ENCODE measurements at places on chromosomes 12 and 14.

DNA sequence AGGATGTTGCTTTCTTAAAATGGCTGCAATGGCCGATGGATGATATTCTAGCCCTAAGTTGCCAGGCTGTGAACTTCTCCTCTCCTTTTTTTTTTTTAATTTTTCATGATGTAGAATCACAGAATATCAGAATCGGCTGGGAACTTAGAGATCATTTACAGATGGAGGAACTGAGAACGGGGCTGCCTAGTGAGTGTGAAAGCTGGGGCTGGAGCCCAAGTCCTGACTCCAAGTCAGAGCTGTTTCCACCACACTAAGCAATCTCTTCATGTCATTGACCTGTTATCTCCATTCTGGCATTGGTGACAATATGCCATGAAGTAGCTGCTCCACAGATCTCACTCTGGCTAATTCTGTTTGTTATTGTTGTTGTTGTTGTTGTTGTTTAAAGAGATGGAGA lies 121.7 kb downstream of the SLC38A1 start:
- DNase-seq = no peak

DNA sequence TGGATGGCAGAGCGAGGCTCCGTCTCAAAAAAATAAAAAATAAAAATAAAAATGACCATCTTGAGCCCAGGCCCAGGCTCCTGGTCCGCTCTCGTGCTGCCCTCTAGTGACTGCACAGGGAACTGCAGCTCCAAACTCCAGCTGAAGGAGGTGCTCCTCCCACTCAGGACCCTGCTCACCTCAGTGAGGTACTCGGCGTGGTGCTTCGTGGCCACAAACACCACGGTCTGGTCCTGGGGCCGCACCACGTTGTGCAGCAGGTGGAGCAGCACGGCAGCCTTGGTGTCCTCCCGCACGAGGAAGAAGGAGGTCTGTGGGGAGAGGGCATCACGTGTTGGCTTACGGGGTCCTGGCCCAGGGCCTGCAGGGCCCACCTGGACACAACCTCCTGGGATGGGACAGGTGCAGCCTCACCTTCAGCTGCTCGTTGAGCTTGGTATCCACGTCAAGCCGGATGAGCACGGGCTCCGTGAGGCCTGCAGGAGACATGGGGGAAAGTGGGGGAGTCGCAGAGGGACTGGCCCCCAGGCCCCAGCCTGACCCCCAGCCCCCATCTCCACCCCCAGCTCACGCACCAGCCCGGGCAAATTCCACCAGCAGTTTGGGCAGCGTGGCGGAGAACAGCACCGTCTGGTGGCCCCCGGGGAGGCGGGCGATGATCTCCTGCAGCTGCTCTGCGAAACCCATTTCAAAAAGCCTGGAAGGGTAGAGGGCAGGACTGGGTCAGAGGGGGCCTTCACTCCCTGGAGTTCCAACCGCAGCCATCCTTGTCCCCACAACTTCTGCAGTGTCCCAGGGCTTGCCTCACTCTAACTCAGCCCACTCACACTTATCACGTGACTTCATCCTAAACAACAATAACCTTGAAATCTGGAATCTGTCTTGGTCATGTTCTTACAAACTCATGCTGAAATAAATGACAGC lies 10.6 kb downstream of the DDX54 start:
- peak; percentile 50 for DNase-seq

DNA sequence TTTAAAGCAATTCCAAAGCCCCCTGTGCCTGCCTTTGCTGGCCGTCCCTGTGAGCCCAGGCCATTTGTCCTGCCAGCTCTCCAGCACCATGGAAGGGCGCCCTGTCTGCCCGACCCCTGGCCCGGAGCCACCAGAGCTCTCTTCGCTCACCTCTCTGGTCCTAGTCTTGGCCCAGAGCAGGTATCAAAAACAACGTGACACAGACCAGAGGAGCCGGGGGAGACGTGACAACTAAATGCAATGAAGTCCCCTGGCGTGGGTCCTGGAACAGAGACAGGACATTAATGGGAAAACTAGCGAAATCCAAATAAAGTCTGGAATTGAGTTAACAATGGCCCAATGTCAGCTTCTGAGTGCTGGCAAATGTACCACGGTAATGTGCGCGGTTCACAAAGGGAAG lies 83.2 kb upstream of the DIO3 start:
- no peak for DNase-seq

DNA sequence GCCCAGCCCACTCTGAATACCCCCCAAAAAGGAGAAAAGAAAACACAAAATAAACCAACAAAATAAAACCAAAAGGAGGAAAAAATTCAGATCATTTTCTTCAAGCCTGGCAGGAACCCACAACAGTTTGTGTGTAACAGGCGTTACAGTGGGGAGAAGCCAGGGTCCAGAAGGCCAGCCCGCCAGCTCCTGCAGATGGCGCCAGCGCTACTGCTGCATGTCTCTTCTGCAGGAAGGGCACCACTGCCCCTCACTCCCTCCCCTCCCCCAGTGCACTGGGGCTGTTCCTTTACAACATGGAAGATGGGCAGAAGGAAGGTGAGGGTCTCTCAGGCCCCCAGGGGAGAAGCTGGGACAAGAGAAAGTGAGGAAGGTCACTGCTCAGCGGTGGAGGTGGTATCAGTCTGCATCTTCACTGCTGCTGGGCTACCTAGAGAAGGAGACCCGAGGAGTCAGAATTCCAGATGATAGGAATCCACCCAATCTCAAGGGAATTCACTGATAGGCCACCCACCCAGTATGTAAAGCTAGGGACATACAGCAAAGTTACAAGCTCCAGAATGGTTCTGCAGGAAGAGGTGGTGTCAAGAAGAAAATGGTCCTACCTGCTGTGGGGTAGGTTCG lies 2.3 kb upstream of the NOP2 start:
- DNase-seq = no peak

- DNase-seq = no peak
Observed at GRCh38 chr12:57904426-57904825, 36.9 kb upstream of the ATP23 start.

GRCh38 chr12:34406228-34406995 lies 384.1 kb downstream of the ALG10 start:
- DNase-seq = no peak

DNA sequence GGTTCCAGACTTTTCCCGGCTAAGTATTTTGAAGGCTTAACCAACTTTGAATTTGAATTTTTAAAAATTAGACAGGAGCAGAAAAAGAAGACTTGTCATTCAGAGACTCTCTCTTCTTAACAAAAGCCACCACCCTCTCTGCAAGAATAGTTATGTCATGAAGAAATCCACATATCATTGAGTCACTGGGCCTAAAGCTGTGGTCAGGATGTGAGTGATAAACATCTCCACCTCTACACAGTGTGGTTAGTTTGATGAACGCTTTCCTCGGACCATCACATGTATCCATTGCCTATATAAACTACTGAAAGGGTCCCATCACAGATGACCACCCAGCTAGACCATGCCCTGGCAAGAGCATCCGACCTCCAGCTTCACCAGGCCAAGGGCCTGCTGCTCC lies 226.1 kb downstream of the KSR2 start:
- DNase-seq = no peak

GRCh38 chr12:95257541-95257940 lies 39.9 kb downstream of the VEZT start:
- DNase-seq = no peak

DNA sequence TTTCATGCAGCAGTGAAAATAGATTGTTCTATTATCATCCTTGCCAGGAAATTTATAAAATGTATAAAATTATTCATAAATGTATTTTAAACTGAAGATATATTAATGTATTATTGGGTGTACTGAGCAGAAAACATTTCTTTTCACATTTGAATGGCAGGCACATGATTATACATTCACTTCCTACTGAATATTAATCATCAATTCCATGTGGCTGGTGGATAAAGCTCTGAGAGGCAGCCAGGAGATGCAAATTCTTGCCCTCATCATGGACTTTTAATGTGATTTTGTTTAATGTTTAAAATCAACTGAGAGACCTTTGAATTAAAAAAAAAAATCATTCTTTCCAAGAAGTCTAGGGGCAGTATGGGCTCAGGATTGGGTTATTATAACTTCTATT lies 40.8 kb downstream of the ANO6 start:
- DNase-seq = no peak

DNA sequence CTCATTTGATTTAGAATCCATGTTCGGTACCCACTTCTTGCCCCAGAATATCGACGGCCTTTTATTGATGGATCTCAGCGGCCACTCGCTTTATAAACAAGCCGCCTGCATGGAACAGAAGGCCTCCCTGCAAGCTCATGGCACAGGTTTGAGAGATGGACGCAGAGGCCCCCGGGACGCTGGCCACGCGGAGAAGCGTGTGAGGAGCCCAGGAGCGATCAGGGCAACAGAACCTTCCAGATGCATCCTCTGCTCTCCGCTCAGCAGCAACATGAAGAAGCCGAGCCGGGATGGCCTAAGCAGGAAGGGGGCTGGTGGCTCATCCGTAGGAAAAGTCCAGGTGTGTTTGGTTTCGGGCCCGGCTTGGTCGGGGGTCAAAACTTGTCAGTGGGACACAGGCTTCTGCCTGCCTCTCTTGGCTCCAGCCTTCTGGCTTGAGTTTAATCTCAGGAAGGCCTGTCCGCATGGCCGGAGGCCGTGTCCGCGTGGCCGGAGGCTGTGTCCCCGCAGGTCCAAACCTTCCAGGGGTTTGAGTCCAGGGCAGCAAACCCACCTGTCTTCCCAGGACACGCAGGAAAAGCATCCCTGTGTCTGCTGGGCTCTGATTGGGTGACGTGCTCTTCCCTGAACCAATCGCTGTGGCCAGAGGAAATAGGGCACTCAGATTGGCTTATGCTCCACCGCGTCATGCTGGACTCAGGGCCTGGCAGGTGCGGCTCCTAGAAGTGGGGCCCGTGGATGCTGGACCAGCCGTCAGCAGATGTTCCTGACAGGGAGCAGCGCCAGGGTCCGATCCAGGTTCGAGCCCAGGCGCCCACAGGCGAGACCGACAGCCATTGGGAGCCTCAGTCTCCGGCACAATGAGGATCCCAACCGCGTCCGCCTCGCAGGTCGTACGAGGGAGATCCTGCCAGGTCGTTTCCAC lies 65.0 kb downstream of the GALNT9 start:
- no peak for DNase-seq

- no peak for DNase-seq
Observed at GRCh38 chr12:55499810-55500252, 7.7 kb downstream of the OR6C68 start.

- no peak for DNase-seq
Observed at GRCh38 chr14:31936115-31936514, 141.0 kb upstream of the ARHGAP5 start.

DNA sequence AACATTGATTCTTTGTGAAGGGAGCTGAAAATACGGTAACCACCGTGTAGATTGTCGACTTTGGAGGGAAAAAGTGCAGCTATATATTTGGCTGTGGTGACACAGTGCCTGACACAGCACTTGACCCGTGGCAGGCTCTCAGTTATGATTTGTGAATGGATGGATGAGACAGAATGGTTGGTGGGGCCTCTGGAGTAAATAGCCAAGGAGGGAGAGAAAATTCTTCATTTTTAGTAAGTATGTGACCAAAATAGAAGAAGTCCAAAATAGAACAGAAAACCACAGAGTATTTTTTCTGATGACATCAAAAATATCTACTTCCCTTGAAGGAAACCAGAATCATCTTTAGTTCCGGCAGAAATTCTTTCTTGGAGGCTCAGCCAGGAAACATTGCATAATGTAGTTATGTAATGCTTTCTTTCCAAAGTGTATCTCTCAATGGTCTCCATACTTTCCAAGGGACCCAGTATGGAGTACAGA lies 82.0 kb upstream of the WSCD2 start:
- no peak for DNase-seq

- DNase-seq = no peak
Observed at GRCh38 chr12:12616512-12617310, 5.0 kb downstream of the CREBL2 start.

- DNase-seq = no peak
Observed at GRCh38 chr12:124497039-124497438, 70.4 kb downstream of the NCOR2 start.

- no peak for DNase-seq
Observed at GRCh38 chr12:119725523-119725922, 57.6 kb downstream of the PRKAB1 start.

GRCh38 chr12:109950625-109951024 lies 45.5 kb downstream of the GIT2 start:
- DNase-seq = no peak

- no peak for DNase-seq
Observed at GRCh38 chr12:42450248-42450647, 124.3 kb downstream of the PPHLN1 start.

GRCh38 chr14:94158239-94158883 lies 15.8 kb upstream of the PPP4R4 start:
- DNase-seq = no peak

GRCh38 chr12:121858662-121859572 lies at the start of gene HPD:
Gene HPD, minus strand, starts transcription at chr12:121858859. Its CDS starts 36 bp downstream, at chr12:121858823.
- DNase-seq = no peak

- no peak for DNase-seq
Observed at GRCh38 chr12:110431957-110432587, 18.1 kb downstream of the ARPC3 start.

DNA sequence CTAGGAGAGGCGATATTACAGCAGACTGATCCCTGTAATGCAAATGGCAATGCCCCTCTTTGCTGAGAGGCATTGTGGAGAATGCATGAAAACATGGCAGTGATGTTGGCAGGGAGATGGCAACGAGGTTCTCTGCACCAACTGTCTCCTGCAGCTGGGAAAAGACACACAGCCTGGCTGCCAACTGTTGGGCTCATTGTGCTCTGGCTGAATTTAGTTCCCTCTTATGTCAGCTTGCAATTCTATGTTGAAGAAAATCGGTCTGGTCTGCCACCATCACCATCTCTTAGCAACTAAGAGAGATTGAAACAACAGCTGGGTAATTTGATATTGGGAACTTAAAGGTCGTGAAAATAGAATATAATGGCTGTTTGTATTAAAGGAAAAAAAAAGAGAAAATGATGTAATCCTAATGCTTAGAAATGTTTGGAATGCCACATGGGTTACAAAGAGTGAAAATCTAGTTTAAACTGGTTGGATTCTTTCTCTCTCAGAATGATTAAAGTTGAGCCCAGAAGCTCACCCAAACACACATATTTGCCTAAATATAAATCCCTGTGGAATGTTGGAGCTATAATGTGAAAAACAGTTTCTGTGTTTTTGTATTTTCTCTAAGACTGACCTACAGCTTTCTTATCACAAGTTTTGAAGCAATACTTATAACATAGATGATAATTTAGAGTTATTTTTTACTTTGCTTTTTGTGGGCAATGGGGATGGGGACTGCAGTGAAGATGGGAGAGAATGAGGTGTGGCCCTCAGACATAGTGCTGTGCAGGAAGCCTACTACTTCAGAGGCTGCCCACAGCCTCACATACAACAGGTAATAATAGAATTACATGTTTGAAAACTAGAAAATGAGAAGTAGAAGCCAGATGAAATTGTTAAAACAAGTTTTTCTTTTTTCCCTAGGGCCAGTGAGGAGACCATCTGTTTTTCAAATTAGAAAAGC lies 143.7 kb downstream of the AKAP6 start:
- DNase-seq = no peak

DNA sequence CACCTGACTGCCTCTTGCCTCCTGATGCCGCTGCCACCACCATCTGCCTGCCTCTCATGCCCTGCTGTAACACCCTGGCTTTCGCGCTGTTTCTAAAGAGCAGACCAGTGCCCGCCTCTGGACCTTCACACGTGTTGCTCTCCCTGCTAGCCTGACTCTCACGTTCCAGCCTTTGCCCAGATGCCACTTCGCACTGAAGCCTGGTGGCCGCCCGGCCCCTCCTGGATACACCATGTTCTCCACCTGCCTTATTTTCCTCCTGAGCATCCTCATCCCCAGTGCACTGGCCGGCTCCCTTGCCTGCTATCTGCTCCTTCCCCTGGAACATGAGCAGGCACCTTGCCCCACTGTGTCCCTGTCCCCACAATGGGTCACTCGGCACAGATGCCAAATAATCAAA lies 146.5 kb downstream of the PIWIL1 start:
- no peak for DNase-seq

GRCh38 chr12:79776111-79776510 lies 85.3 kb upstream of the PAWR start:
- DNase-seq = no peak

GRCh38 chr14:61701946-61702345 lies 6.6 kb downstream of the HIF1A start:
- DNase-seq = no peak

All from effector memory CD4-positive, alpha-beta T cell (primary cell).